ENCODE measurements at places on chromosomes 4 and X. TPM values are rescaled to one million over a fixed set of nuclear protein-coding genes. Genes with fewer than 3 reads are reported as not detected.

DNA sequence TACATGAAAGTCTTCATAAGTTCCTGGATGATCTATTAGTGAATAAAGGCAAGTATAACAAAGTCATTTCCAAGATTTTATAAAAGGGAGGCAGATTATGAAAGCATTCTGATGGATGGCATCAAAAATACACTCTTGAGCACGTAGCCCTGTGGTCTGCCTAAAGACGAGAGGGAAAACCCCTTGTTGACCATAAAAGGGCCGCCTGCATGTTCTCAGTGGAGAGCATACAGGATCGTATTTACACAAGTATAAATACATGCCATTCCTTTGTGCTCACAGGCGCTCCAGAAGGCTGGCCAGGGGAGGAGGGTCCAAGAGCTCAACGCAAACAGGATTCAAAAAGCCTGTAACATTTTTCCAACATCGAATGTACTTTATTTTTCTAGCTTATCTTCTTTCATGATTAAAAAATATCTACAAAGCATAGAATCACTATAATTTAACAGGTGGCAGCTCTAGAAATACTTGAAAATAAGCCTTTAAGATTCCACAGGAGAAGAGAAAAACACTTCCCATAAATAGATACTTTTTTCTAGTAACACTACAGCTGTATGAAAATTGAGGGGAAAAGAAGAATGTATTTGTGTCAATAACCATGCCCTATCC, 29.6 kb downstream of the PDGFC start:
- no peak for DNase-seq

Gene PDZD4
- total RNA-seq: 6.9 TPM

- peak; percentile 87 for DNase-seq
These were observed 40.6 kb downstream of the FAM149A start for GRCh38 chr4:186144946-186145569.

Gene ZNF141
- total RNA-seq: 11.4 TPM
